ENCODE measurements at places on chromosomes 2 and 18.

- no peak for DNase-seq
Measured at GRCh38 chr18:79916128-79916494, 35.3 kb downstream of the SLC66A2 start.

DNA sequence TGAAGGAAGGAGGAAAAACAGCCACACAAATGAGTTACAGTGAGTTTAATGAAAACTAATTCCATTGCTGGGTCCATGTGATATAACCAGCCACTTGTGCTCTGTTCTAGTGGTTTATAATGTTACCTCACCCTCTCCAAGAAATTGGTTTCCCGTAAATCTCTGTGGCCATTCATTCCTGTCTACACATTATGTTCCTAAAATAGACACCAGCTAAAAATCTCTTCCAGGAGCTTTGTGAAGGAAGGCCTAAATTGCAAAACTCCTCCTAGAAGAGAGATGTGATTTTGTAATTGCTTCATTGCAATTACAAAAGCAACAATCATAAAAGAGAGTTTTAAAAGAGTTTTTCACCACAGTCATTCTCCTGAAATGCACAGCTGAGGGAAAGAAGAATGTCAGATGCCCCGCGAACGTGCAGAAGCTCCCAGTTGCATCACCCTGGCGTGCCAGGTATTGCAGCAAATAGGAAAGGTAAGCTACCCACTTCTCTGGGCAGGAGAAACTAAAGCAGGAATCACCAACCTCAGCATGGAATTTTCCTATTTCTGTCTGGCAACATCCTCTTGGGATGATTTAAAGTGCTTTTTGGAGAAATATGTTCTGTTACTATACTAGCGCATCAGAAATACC is 1.7 kb downstream of the SCN1A start:
- no peak for DNase-seq

DNA sequence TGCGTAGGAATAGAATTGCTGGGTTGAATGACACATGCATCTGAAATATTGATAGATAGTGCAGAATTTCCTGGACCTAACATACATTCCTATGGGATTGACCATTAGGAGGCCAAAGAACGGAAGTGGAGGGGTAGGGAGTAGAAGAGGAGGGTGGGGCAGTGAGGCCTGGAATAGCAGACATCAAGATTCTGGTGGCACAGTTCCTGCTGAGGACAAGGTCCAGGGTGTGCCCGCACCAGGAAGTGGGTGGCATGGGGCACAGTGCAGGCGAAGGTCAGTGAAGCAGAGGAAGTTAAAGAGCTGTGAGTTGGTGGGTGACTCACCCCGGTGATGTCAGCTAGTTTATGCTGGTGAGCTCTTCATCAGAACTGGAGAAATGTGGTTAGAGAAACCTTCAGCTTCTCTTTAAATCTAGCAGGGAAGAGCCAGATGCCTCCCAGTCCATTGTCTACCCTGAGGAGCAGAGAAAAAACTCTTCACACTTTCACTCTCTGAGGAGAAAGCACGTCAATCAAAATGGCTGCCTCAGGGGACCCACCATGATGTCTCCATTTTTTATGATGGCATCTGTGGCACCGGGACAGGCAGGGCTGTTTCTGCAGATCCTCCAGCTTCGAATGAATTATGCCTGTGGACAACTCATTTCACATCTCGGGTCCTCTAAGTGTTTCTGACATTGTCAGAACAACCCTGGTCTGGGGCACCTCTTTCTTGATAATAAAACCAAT is 55.9 kb upstream of the CTLA4 start:
- DNase-seq: no peak

DNA sequence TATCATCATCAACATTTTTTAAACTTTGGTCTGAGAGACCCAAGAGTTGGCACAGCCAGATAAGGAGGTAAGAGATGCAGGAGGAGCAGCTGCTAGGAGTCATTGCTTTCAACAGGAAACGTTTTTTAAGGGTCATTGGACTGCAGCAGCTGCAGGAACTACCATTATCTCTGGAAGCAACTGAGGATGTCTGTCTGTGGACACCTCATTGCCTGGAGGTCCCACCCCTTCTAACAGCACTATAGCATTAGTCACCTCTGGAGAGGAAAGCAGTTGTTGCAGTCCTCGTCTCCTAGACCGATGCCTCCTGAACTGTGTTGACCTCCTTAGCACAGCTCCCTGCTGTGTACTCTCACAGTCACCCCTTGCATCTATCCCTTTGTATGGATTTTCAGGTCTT is 21.5 kb upstream of the FSHR start:
- no peak for DNase-seq

DNA sequence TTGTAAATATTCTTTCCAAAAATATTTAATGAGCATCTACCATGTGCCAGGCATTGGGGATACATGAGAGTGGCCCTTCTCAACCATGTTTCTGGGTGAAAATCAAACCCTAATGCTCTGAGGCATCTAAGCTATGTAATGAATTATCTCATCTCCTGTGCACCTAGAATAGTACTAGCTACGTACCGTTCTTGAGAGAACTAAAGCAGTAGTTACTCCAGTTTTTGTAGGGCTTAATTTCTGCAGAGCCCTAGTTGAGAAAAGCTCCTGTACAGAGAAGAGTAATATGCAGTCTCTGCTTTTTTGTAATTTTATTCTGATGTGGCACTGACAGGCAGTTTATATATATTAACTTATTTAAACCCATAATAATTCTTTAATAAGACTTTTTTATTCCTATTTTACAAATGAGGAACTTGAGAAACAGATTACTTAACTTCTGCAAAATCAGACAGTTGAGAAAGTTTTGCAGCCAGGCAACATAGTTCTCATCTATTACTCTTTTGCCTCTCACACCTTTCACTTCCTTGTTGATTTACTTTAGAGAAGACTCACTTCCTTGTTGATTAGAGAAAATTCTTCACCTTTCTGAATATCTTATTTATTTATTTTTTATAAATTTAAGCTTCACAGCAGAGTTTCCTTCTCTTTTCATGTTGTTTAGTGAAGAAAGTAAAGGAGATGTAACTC is 3.1 kb downstream of the SPOPL start:
- DNase-seq: no peak
